Activated naive CD4-positive, alpha-beta T cell treated with anti-CD3 and anti-CD28 coated beads, Interleukin-2, amount 50 U/mL, for 16 hours (primary cell): ENCODE measurements at places on chromosomes 11 and 22.

DNA sequence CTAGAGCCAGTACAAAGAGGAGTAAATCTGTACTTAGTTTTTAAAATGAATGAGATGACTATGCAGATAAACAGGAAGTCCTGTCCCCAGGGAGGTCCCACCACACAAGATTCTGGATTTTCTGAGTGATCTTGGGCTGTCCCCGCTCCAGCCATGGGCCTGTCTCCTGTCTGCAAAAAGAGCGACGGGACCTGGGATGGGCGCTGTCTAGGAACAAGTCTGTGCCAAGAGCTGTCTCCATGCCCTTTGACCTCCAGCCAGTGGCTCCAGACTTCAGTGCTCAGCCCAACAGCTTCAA lies 6.0 kb downstream of the CSNK1E start:
- DNase-seq: no peak

DNA sequence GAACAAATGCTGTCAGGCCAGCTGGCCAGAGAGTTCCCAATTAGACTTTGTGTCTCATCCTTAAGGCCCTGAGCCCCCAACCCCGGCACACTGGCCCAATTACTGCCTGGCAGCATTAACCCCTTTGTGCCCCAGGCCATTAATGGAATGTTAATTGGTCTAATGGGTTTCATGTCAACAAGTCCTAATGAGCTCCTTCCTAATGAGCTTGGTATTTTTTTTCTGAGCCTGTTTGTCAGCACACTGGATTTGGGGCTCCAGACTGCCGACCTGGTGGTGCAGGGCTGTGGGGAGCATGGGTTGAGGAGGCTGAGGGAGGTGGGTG lies 148.8 kb downstream of the FEZ1 start:
- no peak for DNase-seq

DNA sequence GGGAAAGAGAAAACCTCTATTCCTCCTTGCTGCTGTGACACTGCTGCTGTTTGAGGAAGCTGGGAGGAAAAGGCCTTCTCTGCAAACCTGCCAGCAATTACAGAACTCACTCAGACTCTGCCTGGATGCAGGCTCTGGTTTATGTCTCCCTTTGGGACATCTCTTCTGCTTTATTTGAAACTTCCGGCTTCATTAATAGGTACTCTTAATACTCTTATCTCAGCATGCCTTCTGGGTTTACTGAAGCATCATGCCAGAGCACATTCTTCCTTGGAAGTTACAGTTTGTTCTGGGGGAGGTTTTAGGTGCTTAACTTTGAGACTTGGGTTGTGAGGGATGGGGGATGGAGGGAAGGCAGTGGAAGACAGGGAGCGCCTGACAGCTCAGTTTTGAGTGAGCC lies 79.9 kb downstream of the NAV2 start:
- DNase-seq: no peak

DNA sequence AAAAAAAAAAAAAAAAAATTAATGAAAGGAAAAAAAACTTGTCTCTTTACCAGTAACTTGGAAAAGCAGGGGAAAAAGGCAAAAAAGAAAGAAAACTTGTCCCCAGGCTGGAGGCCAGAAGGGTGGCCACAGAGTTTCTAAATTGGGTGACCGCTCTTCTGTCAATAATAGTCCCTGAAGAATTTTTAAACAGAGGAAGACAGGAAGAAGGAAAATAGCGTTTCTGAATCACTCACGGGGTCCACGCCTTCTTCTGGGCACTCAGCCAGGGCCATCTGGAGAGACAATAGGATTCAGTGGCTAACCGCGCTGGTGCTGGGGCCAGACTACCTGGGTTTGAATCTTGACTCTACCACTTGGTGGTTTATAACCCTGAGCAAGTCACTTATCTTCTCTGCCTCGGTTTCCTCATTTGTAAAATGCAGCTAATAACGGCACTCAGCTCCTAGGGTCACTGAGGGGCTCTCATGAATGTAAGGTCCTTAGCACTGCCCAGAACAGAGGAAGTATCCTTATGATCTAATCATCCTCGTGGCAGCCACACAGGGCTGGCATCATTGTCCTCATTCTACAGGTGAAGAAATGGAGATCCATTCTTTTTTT lies 7.0 kb downstream of the C11orf86 start:
- no peak for DNase-seq

DNA sequence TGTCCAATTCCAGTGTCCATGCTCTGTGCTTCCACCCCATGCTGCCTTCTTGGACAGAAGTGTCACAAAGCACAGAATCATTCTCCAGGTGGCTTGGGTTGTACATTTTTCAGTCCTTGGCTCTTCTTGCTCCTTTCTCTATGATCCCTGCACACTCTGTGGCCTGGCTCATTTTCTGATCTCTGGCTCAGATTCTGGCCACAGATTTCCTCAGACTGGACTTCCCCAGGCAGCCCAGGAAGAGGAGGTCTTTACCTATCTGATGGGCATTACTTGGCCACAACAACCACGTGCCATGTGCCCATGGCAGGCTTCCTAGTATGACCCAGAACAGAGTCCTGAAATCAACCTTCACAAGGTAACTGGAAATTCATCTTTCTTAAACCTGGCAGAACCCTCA lies 27.2 kb downstream of the SYTL2 start:
- DNase-seq: no peak

DNA sequence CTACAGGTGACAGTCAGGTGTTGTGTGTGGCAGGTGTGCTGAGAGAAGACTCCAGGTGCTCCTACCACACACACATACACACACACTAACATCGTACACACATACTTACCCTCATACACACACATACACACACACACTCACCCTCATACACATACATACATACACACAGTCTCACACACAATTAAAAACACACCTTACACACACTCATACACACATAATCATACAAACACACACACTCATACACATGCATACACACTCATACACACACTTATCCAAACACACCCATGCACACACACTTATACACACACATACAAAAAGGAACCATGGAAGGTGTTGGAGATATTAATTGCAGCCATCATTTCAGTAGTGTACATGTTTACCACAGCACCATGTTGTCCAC lies 4.6 kb downstream of the KRTAP5-3 start:
- no peak for DNase-seq

DNA sequence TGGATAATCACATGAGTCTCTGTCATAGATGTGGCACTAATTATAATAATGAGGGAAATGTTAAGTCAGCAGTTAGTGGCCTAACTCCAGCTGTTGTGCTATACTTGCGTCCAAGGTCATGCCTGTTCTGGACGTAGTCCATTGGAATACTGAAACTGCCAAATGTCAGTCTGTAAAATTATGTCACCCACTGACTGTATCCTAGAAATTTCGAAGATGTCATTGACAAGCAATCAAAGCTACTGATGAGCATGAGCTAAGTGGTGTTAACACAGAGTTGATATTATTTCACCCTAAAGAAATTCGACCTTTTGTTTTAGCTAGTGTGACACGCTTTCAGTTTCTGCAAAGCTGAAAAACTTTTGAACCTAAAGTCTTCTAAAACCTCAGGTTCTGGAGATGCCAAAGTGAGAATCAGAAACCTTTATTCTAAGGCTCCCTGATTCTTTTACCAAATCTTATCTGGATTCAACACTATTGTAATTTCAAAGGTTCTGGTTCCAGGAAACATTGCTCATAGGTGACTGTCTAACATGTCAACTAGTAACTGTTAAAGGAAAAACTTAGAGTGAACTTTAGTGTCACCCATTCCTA lies 14.9 kb upstream of the ME3 start:
- DNase-seq: no peak
